ENCODE measurements at places on chromosomes 12 and 14.

DNA sequence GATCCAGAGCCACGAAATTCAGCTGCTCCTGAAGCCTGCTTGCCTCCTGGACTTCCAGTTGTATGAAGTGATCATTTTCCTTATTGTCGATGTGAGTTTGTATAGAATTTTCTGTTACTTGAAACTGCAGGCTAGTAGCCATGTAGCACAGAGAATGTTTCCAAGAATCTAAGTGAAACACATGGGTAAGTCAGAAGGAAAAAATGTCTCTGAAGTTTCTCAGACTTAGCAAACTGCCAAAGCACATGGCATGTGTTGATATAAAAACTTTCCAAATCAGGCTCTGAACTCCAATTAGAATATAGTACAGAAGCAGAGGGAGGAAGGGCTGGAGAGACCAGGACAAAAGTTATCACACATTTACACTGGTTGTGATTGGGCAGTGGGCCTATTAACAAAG is 9.8 kb upstream of the PCNX1 start:
- no peak for DNase-seq

DNA sequence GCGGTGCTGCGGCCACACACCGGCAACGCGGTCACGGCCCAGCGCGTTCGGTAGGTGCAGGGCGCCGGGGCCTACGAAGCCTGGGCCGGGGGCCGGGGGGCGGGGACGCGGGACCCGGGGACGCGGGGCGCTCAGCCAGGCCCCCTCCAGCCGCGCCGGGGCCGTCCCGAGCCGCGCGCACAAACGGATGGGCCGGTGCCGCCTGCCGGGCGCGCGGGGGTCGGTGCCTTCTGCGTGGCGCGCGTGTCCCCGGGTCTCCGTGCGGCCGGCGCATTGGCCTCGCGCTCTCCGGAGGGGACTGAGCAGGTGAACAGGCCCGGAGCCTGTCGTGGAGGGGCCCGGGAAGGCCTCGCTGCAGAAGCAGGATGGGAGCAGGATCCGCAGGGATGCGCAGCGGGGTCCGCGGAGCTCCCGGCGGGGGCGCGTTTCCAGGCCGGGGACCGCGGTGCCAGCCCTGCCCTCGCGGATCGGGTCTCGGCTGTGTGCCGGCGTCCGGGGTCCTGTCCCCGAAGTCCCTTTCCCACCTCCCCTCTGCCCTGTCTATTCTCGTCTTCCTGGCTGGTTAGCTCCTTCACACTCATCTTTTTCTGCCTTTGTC is 421 bp downstream of the GLT1D1 start:
- peak; percentile 24 for DNase-seq

GRCh38 chr12:76384560-76384959 is 36.3 kb upstream of the BBS10 start:
- no peak for DNase-seq

DNA sequence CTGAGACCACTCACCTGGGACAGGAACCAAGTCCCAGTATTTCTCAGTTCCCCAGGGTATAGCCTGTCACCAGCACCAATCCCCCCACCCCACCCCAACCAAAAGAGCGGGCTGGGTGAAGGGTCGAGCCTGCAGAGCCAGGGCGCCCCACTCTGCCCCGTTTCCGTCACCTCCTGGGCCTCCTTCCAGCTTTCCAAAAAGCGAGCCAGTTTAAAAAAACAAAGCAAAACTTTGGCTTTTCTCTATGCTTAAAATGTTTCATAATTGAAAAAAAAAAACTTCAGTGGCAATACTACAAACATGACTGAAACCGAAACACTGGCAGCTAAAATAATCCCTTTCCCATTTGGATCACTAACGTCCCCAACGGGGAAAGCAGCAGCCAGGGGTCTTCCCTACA is 7.5 kb downstream of the CAMKK2 start:
- DNase-seq = no peak

Data from occipital lobe (tissue), 3 donors.